T-helper 22 cell (primary cell): ENCODE measurements at places on chromosomes 5 and 9.

- no peak for DNase-seq
Measured at GRCh38 chr9:7454624-7455023, 345.0 kb downstream of the DMAC1 start.

DNA sequence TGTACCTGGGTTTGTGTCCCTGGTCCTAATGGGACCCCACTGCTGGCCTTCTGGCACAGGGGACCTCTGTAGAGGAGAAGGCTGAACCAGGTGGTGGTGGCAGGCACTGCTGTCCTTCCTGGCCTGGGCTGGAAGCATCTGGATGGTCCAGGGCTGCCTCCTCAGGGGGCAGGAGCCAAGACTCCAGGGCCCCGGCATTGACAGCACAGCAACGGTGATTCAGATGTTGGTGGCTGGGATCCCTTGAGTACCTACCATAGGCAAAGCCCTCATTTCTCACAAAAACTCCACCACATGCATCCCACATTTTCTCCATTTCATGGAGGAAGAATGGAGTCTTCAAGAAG lies 15.0 kb downstream of the FGD3 start:
- DNase-seq, result no peak

DNA sequence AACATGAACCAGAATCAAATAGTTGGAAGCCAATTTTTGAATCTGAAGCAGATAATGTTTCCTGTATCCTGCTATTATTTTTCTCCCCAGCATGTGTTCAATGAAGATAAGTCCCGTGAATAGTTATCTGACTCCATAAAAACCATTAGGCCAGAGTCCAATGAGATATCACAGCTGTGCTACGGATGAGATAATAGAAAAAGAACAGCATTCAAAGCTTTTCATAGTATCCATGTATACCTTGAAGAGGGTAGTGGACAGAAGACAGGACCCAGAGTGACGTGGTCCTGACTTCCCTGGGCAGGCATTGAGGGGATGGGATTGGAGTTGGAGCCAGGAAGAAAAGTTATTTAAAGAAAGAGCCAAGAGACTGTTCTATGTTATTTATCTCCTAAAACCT lies 50.7 kb upstream of the C6 start:
- DNase-seq, result no peak

- no peak for DNase-seq
Measured at GRCh38 chr9:14768405-14769229, 46.1 kb upstream of the CER1 start.

DNA sequence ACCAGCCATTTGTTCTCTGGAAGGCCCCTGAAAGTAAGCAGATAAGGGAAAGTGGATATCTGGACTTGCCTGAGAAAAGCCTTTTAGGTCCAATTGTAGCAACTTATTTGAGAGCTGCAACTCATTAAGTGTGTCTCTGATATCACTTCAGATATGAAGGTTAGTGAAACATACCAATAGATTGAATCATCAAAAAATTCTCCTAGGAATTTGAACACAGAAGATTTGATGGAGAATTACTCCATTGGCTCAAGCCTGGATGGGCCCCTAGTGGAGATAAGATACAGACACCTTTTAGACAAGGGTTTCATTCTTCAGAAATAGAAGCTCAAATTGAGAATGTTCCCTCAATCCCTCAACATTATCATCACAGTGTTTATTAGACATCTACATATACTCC lies 356.7 kb downstream of the NDUFS4 start:
- no peak for DNase-seq

DNA sequence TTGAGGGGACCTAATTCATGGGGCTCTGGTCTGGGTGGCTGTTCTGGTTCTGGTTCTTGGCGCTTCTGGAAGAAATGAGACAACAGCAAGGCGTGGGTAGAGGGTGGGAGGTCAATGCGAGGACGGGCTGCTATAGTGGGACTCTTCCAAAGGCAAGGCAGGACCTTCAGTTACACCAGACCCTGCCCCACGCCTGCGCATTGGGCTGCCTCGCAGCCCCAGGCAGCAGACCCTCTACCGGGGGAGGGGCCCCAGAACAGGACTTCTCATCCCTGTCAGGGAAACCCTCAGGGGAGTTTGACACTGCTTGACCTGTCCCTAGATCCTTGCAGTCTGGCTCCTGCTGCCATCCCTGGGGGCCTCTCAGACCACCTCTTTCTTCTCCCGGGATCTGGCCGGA lies 18.5 kb downstream of the CCDC69 start:
- no peak for DNase-seq

- DNase-seq, result peak; percentile 8
Measured at GRCh38 chr5:157108976-157109375, at the start of gene HAVCR2. Gene HAVCR2 (minus strand): TSS chr5:157109044. CDS start chr5:157108983, 61 bp downstream.

- DNase-seq, result no peak
Measured at GRCh38 chr9:6247266-6247665, 31.7 kb downstream of the IL33 start.

DNA sequence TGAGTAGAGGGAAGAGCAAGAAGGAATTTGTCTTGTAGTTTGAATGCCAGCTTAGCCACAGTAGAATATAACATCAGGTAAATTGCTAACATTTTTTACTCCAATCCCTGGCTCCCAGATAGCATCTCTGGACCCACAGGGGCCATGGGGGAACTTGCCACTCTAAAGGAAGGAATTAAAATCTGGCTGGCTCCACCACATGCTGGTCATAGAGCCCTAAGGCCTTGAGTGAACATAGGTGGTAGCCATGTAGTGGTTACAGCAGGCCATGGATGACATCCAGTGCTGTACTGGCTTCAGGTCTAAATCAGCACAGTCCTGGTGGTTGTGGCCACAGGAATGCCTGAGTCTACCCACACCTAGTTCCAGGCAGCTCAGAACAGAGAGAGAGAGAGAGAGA lies 109.9 kb upstream of the RGMB start:
- no peak for DNase-seq

DNA sequence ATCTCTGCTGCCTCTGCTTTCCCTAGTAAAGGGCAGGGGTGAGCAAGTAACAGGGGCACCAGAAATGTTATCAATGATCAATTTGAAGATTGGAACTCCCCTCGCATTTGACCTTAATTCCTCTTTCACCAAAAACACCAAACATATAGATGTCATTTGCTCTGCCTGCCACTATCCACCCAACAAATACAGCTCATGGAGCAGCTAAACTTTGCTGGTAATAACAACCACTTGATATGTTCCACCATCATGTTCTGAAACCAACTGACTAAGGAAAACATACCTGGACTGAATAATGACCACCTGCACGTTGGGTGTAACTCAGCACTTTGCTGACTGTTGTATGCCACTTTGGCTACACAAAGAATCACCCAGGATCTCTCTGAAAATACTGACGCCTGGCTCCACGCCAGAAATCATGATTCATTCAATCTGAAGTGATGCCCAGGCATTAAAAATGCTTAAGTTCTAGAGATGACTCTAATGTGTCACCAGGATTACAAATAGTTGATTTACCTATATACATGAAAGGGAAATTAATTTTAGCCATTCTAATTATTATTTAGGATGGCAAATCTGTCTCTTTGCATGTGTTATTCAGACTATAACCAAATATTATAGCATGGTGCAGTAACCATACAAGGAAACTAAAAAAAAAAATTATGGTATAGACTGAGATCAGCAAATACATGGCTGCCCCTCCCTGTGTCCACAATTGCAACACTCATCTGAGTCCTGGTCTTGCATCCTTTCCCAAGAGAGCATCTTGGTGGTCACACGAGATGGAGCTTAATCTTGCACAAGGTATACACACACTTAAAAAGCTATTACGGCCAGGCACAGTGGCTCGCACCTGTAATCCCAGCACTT lies 43.1 kb upstream of the TTC39B start:
- DNase-seq, result no peak

- no peak for DNase-seq
Measured at GRCh38 chr9:114224247-114224610, 68.9 kb downstream of the COL27A1 start.

GRCh38 chr5:53211799-53212198 lies 102.2 kb upstream of the MOCS2 start:
- DNase-seq, result no peak
